ENCODE measurements at places on chromosomes 5 and 9. TPM values are rescaled to one million over a fixed set of nuclear protein-coding genes. Genes with fewer than 3 reads are reported as not detected.

Gene SRA1
- 44.9 TPM for total RNA-seq

Gene TAF1L
- total RNA-seq = under 0.01 TPM

Gene MTX3
- total RNA-seq = 23.7 TPM

Gene TERT
- total RNA-seq = not detected

Gene LOX
- 66.2 TPM for total RNA-seq

Gene GPRIN1
- 6.3 TPM for total RNA-seq

Gene IL17B
- total RNA-seq = not detected

Gene GALT
- 35.3 TPM for total RNA-seq

Gene SLC24A2
- total RNA-seq = not detected

Gene AIF1L
- total RNA-seq = 3.1 TPM

Gene QRFP
- total RNA-seq = not detected

Gene HTR1A
- not detected for total RNA-seq

Gene PCDHB4
- 0.17 TPM for total RNA-seq

Gene CSF1R
- total RNA-seq = under 0.01 TPM

Gene CDC20B
- under 0.01 TPM for total RNA-seq

Gene ORM2
- total RNA-seq = not detected

Gene ADAMTSL2
- under 0.01 TPM for total RNA-seq

Gene ENTREP1
- under 0.01 TPM for total RNA-seq

Gene CD14
- total RNA-seq = 0.50 TPM

Gene PCDHGB3
- 7.1 TPM for total RNA-seq

Gene CTSV
- total RNA-seq = 1.5 TPM

Gene IFNA6
- total RNA-seq = not detected

Gene STARD4
- 93.4 TPM for total RNA-seq

Gene PCDHB5
- total RNA-seq = 0.29 TPM

Gene ITGA1
- total RNA-seq = 4.1 TPM

Gene ALG2
- total RNA-seq = 38.7 TPM

Gene KIF24
- total RNA-seq = 0.50 TPM

Gene MLLT3
- total RNA-seq = 37.1 TPM

Gene CCDC192
- not detected for total RNA-seq

Gene EHMT1
- 57.0 TPM for total RNA-seq

Gene SPATA31C1
- total RNA-seq = not detected

Gene MEGF10
- under 0.01 TPM for total RNA-seq

Gene LRRC14B
- not detected for total RNA-seq

Gene PTPA
- total RNA-seq = 145 TPM

Gene PRR16
- 9.3 TPM for total RNA-seq

Gene CCNI2
- total RNA-seq = not detected

Gene SMARCA2
- total RNA-seq = 98.6 TPM

Gene COX7C
- total RNA-seq = 256 TPM

Gene KIF12
- not detected for total RNA-seq

Gene SRD5A1
- total RNA-seq = 49.6 TPM

Gene SCGB3A2
- not detected for total RNA-seq

Gene PFN3
- total RNA-seq = not detected

Gene HSPA9
- 308 TPM for total RNA-seq

Gene PCDHGA9
- 8.0 TPM for total RNA-seq

Gene ARL14EPL
- total RNA-seq = not detected

Gene GARNL3
- 1.3 TPM for total RNA-seq

Gene LECT2
- total RNA-seq = not detected

Gene AGPAT2
- total RNA-seq = 35.9 TPM

Gene PCDHGB6
- total RNA-seq = 5.1 TPM

Gene ZCCHC7
- total RNA-seq = 23.7 TPM

All from smooth muscle cell of trachea (primary cell).